A549 treated with Hydrocortisone at 1 μM for 4 hours (cell line): ENCODE measurements at places on chromosomes 5 and 9. TPM values are rescaled to one million over a fixed set of nuclear protein-coding genes. Genes with fewer than 3 reads are reported as not detected.

FRMD3 gene
- 4.7 to 6.0 TPM (median 5.9 TPM) in 5 replicates for total RNA-seq

TAF1L gene
- 0.01 TPM in 1 of 5 replicates, not detected in the others for total RNA-seq

FSD1L gene
- total RNA-seq: 2.9 to 4.6 TPM (median 4.0 TPM) in 5 replicates

EQTN gene
- total RNA-seq: not detected in 5 replicates

FGFR4 gene
- total RNA-seq: 18.9 to 22.4 TPM (median 21.7 TPM) in 5 replicates

GDNF gene
- total RNA-seq: 0.02 to 0.07 TPM (median 0.04 TPM) in 4 of 5 replicates, not detected in the other

SVEP1 gene
- total RNA-seq: 1.6 to 2.0 TPM (median 1.7 TPM) in 5 replicates

ITGA1 gene
- 0.92 to 1.6 TPM (median 1.1 TPM) in 5 replicates for total RNA-seq
